ENCODE measurements at places on chromosomes 13 and 19.

DNA sequence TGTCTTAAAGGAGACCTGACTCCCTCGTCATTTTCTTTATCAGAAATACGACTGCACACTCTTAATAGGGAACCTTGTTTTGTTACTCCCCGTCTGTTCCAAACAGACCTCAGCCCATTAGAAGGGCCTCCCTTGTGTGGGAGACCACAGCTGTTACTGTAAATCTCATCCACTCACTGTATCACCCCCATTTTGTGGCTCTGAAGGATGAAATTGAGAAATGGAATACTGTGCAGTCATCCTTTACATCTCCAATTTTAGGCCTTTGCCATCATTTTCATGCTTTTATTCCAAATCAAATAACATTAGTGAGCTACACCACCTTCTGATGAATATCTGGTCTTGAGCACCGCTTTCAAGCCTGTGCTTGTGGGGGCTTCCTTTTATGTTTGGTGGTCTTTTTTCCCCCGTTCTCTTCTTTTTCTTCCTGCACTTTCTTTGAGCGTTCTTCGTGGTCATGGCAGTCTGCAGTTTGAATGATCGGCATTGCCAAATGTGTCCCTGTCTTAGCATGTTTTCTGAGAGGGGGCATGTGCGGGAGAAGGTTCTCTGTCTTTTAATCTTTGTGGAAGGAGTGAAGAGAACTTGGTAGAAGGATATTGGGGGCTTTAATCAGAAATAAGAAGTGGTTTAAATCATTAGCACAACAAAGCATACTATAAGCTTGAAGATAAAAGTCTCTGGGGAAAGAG lies 65.8 kb downstream of the GGACT start:
- no peak for DNase-seq

- no peak for DNase-seq
These were observed 15.9 kb downstream of the LHFPL6 start for GRCh38 chr13:39586958-39587605.

- peak; percentile 68 for DNase-seq
These were observed 9.9 kb upstream of the ACSBG2 start for GRCh38 chr19:6125571-6125989.

DNA sequence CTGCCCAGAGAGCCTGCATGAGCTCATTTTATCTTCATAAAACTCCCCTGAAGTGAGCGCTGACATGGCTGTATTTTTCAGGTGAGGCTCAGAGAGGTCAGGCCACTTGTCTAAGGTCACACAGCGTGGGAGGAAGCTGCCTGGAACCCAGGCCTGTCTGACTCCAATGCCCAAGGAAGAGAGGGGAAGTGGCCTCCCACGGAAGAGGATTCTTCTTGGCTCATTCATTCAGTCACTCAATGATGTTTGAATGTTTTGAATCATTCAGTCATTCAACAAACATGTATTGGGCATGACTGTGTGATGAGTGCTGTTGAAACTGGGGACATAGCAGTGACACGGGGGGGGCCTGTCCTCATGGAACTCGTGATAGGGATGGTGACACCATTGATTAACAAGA lies 12.0 kb downstream of the ACTL9 start:
- no peak for DNase-seq

- no peak for DNase-seq
These were observed 6.4 kb upstream of the TPM4 start for GRCh38 chr19:16069813-16070365.

GRCh38 chr19:4811328-4812131 lies 20.0 kb downstream of the TICAM1 start:
- DNase-seq: peak; percentile 31

GRCh38 chr13:46728777-46729176 lies 68.2 kb downstream of the ESD start:
- DNase-seq: peak; percentile 32

DNA sequence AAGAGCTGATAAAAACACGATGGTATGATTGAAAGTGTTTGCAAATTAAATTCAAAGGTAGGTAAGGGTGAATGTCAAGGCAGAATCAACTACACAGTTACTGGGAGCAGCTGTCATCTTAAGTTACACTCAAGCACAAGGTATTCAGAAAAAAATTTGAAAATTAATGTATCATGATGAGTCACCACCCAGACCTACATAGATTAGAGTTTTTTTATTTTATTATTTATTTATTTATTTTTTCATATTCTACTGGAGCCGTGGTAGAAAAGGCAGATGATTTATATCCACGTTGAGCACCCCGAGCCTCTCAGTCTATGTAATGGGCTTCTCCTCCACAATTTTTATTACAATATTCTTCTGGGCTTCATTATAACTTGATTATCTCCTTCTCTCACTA lies 728.9 kb upstream of the ARGLU1 start:
- DNase-seq: no peak

GRCh38 chr19:40686882-40687524 lies 3.4 kb downstream of the NUMBL start:
- no peak for DNase-seq

All from Jurkat, Clone E6-1 (cell line).